ENCODE measurements at places on chromosomes 1 and 21.

- DNase-seq, result no peak
These were observed 538.1 kb upstream of the ZRANB2 start for GRCh38 chr1:71618766-71619530.

- no peak for DNase-seq
These were observed 264.6 kb downstream of the HHIPL2 start for GRCh38 chr1:222283147-222283768.

GRCh38 chr1:237219751-237220642 lies 178.0 kb downstream of the RYR2 start:
- no peak for DNase-seq

GRCh38 chr1:193629875-193630274 lies 443.5 kb upstream of the B3GALT2 start:
- DNase-seq, result peak; percentile 78

DNA sequence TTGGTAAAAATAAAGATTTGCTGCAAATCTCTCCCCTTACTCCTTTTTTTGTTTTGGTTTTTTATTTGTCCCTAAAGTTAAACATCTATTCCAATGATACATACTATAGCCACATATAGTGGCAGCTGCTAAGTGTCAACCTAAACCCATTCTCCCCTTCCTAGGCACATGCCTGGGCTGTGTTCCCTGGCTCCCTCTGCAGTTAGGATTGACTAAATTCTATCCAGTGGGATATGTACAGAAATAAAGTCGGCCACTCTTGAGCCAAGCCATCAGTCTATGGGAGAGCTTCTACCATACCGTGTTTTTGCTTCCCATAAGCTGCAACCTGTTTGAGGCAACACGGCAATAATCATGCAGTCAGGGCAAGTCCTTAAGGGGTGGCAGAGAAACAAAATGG lies 23.6 kb downstream of the MCOLN3 start:
- peak; percentile 65 for DNase-seq

GRCh38 chr1:113515498-113515897 lies 125.2 kb downstream of the MAGI3 start:
- DNase-seq, result no peak

All from SK-MEL-5 (cell line).